ENCODE measurements at places on chromosomes 7 and 10.

GRCh38 chr10:71432956-71433767, 36.4 kb downstream of the CDH23 start:
- DNase-seq, result no peak

DNA sequence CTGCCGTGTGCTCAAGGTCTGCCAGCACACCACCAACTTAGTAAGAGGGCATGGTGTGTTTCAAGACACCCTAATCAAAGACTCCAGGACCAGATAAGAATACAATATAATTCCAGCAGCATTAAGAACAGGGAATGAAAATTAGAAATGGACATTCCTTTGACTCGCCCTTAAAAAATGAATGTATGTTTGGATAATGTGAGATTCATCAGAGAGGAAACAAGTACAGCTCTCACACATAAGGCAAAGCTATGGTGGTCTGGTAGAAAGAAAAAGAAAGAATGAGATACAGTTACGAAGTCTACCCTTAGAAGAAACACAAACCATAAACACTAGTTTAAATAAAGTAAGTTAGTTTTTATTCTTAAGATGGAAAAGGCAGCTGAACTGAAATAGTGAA, 174.8 kb upstream of the ANK3 start:
- DNase-seq, result no peak

- no peak for DNase-seq
Observed at GRCh38 chr7:133957845-133958244, 169.3 kb upstream of the LRGUK start.

GRCh38 chr7:83610649-83611304, 38.2 kb downstream of the SEMA3E start:
- no peak for DNase-seq

GRCh38 chr10:10294881-10295529, 722.7 kb upstream of the CELF2 start:
- DNase-seq, result no peak

DNA sequence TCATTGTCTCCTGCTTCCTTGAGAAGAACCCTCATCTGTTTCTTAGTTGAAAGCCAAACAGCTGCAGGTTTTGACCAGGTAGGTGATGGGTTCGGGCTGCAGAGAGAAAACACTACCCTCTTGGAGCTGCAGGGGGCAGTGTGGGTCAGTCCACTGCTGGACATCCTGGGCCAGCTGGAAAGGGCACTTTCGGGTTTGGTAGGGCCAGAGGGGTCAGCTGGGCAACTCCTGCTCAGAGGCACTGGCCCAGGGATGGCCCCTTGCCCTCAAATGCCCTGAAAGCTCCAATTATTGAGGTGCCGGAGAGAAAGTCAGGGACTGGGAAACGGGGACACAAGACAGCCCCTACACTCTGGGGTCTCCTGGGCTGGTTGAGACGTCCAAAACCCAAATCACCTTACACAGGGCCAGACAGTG, 90.7 kb downstream of the MKI67 start:
- DNase-seq, result no peak

GRCh38 chr10:1575481-1576244, 161.7 kb downstream of the ADARB2 start:
- no peak for DNase-seq

GRCh38 chr10:132546567-132547420, 9.2 kb downstream of the INPP5A start:
- no peak for DNase-seq

- DNase-seq, result no peak
Observed at GRCh38 chr10:101682172-101682825, 12.7 kb downstream of the FBXW4 start.

GRCh38 chr7:76054123-76055120, 6.5 kb downstream of the MDH2 start:
- no peak for DNase-seq

- DNase-seq, result no peak
Observed at GRCh38 chr10:123965973-123966895, 74.6 kb upstream of the CPXM2 start.

Measured in non-pigmented ciliary epithelial cell (primary cell).